ENCODE measurements at places on chromosomes 2 and 18.
A peak's percentile ranks its signal among the peaks of the same experiment; 100 is the strongest.

GRCh38 chr2:11574176-11575046 lies 40.6 kb downstream of the GREB1 start:
- peak; percentile 36 for DNase-seq

GRCh38 chr2:145760781-145761649 lies 1241.1 kb upstream of the ZEB2 start:
- peak; percentile 79 for DNase-seq

DNA sequence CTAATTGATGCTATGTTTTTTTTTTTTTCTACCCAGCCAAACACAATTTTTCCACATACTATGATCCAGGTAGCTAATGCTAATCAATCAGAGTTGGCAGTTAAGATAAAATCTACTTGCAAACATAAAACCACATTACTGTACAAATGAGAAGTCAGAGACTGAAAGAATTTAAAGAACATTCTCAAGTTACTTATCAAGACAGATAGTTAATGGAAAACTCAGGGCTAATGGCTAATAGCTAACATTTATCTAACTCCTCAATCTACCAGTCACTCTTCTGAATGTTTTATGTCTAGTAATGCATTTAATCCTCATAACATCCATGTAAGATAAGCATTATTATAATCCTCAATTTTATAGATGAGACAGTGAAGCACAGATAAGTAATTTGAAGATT lies 537.6 kb upstream of the SETBP1 start:
- no peak for DNase-seq

DNA sequence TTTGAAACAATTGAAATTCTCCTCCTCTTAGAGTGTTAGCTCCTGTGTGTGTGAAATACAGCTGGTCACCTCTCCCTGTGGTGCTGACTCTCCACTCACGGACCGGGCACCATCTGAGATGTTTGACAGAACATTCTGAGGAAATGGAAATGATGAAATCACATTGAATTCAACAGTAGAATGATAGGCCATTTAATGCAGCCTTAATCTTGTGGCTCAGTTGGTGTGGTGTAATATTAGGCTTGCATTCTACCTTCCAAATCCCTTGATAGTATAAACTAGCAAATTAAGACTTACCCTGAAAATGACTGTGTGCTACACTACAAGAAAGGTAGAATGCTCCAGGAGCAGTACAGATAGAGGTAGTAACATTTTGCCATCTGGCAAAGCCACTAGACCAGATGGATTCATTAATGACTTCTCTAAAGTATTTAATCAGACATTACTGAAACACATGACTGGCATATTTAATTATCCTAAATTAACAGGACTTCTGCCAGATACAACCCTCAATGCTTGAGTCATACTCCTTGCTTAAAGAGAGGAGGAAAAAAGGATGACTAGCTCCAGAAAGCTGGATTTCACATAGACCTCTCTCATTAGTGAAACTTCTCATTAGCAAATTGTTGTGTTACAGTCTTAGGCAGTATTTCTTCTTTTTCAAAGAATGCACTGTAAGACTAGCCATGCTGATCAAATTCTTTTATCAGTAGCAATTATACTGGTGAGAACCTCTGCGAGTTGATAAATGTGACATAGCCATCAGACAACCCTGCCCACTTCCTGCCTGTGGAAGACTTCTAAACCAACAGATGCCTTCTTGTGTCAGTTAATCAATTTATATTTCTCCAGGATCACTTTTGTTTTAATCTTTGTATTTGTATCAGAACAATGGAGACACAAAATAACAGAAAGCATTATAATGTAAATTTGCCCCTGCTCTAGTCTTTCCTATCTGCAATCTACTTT lies 80.6 kb downstream of the EML6 start:
- DNase-seq: no peak

DNA sequence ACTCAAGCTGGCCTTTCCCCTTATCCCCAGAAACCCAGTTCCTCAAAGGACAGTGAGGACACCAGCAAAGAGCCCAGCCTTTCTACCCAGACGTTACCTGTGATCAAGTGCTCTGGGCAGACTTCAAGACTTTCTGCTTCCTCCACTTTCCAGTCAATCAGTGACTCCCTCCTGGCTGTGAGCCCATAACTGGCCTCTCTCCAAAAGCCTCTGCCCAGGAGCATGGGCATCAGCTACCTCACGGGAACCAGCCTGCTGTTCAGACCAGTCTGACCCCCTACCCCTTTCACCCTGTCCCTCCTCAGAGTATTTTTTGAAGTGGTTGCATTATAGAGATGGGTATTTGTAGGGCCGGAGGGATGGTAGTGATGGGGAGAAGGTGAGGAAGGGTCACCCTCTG lies 27.7 kb upstream of the CYP27A1 start:
- DNase-seq: no peak
